ENCODE measurements at places on chromosomes 1 and 21.

- no peak for DNase-seq
These were observed 45.3 kb upstream of the MTF2 start for GRCh38 chr1:93033785-93034184.

- DNase-seq, result no peak
These were observed 470.9 kb downstream of the TTLL7 start for GRCh38 chr1:83527987-83528386.

DNA sequence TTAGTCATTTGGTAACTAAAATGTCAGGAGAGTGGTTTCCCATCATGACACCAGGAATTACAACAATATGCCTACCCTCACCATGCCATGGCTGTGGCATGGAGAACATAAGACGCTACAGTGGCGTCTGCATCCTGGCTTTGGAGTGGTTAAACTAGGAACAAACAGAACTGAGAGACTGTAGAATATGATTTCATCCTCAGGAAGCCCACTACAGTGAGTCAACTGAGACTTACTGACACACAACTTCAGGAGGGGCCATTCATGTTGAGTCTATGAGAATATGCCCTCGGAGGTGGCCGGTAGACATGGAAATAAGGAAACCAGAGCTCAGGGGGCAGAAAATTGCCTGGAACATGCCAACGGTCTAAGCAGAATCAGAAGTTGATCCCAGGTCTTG, 5.9 kb upstream of the BACE2 start:
- DNase-seq, result no peak

DNA sequence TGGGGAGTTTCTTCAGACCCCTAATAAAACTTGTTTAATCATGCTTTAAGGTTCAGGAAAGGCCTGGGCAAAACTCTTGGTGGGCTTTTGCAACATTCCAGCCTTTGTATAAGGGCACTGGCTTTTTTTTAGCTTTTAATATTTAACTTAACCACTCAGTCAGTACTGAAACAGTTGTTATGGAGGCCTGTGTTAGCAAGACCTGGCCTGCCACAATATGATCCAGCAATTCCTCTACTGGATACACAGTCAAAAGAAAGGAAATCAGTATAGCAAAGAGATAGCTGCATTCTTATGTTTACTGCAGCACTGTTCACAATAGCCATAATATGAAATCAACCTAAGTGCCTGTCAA, 75.1 kb upstream of the COG2 start:
- no peak for DNase-seq

DNA sequence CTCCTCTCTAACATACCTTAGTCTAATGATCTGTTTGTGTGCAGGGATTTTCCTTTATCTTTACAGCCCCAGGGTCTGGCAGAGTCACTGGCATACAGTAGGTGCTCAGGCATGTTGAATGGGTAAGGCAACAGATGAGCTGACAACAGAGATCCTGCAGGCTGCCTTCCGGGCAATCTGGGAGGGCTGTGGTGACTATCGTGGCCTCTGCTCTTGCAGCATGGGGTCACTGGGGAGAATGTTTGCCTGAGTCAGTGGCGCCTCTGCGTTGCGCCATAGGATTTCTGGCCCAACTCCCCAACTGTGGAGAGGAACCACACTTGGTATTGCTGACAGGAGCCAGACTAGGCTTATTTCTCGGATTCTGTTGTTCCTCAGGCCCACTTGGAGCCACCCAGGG, 93.8 kb downstream of the LAMC2 start:
- DNase-seq, result no peak

- no peak for DNase-seq
These were observed 987.9 kb downstream of the ADGRL2 start for GRCh38 chr1:82788660-82789059.

DNA sequence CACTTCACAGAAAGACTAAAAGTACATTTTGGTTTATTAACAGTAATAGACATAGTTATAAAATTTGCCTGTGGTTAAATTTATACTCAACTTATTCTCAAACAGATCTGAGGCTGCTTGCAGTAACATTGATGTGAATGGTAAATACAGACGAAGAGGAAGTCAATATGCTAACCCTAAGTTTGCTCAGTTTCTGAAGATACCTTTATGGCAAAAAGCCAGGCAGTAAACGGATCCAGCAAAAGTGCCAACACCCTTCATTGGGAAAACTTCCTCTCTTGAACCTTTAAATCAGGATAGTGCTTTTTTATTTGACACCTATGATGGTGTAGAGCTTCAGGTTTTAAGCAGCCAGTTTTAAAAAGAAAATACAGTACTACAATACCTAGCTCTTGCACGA, 16.6 kb upstream of the CCDC181 start:
- DNase-seq, result no peak

DNA sequence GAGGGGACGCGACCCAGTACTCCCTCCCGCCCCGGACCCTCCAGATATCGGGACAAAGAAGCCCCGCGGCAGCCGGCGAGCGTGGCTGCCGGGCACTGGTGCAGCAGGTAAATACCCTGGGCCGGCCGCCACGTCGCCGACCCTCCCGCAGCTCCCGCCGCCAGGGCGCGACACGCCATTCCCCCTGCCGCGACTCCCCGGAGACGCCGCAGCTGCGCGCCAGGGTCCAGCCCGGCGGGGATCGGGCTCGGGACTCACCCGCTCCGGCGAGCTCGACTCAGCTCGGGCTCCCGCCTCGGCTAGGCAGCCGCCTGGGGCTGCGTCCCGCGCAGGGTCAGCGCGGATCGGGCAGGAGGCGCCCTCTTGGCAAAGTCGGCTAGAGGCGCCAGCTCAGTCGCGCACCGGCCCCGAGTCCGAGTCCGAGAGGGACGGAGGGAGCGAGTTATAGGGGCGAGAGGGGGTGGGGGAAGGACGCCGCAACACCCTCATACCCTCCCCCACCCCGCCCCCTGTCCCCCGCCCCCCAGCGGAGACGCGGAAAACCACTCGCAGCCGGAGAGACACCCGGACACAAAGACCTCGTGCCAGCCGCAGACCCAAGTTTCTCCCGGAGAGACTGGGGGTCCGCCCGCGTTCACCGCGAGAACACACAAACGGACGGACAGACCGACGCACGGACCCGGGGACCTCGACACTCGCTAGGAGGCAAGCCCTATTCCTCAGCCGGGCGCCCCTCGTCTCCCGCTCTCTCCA, 985 bp downstream of the SYT6 start:
- peak; percentile 12 for DNase-seq

DNA sequence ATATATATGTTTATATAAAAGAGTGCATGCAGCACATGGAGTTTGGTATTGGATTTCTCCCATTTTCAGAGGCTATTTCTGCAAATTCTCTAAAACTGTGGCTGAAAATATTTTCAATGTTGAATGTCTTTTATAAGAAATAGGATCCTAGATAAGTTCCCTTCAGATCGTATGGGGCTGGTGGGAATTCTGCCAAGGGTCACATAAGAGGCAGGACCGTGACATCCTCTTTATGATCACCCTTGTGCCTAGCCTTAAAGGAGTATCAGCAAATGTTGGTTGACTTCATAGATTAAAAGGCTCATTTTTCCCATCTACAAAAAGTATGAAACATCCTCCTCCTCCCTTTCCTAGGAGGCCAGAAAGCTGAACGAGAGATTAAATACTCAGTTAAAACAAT, 1.3 kb upstream of the IFNAR2 start:
- no peak for DNase-seq

- no peak for DNase-seq
These were observed 26.3 kb downstream of the WDR4 start for GRCh38 chr21:42852925-42853570.

GRCh38 chr21:16460936-16461335, 731.2 kb downstream of the USP25 start:
- no peak for DNase-seq

DNA sequence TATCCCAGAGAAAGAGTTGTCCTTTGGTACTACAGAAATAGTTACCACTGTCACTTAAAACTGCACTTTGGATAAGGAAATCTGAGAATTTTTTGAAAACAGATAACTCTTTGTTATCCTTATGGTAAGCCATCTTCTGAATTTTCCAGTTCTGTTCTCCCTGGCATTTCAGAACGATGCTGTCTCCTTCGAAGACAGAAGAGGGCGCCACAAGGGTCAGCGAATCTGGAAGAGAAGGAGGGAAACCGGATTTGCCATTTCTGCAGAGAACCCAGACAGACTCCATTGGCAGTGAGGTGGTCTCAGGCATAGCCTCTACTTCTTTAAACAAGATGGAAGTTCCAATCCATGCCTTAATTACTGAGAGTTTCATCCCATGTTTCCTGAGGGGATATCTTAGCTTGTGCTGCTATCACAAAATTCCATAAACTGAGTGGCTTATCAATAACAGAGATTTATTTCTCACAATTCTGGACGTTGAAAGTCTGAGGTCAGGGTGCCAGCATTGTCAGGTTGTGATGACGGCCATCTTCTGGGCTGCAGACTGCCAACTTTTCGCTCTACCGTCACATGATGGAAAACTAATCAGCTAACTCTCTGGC, 6.4 kb downstream of the FCRL2 start:
- no peak for DNase-seq

DNA sequence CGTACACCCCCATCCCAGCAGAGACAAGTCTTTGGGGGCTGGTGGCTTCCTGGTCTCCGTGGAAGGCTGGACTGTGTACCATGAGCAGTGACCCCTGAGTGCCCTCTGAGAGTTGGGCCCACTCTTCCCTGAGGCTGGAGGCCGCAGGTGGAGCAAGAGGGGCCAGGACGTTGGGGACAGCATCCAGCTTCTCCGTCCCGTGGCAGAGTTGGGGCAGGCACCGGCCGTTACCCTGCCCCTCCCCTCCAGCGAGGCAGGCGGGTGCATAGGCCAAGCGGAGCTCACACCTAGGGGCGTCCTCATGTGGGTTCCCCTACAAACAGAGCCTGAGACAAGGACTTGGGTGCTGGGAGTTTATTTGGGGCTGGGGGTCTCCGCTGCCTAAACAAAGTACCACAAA, 14.0 kb downstream of the GABRD start:
- no peak for DNase-seq

GRCh38 chr1:39462074-39462473, 29.4 kb upstream of the BMP8A start:
- DNase-seq, result no peak

DNA sequence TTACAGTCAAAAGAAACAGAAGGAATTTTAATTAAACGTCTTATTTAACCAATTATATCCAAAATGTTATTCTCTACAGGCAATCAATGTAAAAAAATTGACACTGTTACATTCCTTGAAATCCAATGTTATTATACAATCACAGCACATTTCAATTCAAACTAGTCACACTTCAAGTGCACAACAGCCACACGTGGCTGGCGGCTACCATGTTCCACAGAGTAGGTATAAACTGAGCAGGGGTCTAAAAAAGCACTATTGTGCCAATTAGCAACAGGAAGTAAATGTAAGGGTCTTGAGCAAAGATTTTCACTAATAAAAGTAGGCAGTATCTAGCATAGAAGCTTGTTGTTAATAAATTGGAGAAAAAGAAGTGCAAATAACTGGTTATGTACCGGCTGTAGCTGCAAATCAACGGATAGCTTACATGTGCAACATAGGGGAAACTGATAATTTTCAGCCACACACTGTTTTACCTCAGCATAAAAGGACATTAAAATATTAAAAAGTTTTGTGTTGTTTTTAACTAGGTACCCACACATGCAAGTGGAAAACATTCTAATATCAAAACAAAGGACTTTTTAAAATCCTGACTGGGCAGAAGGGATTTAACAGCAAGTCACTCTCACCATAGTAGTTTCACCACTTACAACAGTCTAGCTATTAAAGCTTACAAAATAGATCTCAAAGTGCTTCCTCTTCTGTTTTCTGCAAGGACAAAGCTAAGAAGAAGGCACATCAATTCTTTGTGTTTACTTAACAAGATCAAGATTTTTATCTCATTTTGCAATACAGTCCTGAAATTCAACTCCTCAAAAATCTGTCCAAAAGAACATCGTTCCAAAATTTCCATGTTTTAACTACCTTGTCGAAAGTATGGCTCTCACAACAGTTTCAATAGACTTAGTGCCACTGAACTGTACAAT, 2.5 kb downstream of the CSDE1 start:
- DNase-seq, result no peak

DNA sequence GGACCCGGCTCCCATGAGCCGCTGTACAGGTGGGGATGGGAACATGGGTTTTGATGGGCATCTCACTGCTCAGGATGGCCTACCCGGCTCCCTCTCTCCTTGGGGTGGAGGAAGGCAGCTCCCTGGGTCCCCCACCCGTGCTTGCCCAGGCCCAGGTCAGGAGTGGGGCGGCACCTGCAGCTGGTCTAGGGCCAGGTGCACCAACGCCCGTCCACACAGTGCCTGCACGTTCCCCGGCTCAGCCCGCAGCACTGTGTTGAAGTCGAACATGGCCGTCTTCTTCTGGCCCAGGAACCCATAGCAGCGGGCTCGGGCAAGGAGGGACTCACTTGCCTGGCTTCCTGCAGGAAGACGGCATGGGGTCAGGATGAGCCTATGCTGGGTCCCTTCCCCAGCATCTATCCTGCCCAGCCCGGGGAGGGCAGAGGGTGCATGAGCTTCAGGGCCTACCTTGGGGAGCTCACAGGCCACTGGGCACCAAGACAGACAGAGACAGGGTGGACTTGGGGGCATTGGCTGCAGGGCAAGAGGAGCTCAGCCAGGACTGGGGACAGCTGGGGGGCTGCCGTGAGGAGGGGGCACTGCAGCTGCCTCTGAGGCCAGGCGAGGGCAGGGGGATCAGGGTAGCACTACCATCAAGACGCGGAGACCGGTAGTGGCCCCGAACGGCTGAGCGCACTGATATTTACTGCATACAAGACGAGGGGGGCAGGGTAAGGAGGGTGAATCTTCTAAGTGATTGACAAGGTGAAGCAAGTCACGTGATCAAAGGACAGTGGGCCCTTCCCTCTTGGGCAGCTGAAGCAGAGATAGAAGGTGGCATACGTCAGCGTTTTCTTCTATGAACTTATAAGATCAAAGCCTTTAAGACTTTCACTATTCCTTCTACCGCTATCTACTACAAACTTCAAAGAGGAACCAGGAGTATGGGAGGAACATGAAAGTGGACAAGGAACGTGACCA, 17.8 kb downstream of the TTC34 start:
- DNase-seq, result no peak

GRCh38 chr1:200454425-200454824, 44.6 kb upstream of the ZNF281 start:
- DNase-seq, result no peak

DNA sequence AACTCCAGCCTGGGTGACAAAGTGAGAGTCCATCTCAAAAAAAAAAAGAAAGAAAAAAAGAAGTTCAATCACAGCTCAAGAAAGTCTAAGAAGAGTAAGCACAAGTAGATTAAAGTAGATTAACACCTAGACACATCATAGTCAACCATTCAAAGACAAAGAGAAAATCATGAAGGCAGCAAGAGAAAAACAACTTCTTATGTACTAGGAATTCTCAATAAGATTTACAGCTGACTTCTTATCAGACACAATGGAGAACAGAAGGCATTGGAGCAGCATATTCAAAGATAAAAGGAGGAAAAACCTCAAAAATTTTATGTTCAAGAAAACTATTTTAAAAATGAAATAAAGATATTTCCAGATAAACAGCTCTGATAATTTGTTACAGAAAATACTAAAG, 147.3 kb downstream of the LBR start:
- no peak for DNase-seq

DNA sequence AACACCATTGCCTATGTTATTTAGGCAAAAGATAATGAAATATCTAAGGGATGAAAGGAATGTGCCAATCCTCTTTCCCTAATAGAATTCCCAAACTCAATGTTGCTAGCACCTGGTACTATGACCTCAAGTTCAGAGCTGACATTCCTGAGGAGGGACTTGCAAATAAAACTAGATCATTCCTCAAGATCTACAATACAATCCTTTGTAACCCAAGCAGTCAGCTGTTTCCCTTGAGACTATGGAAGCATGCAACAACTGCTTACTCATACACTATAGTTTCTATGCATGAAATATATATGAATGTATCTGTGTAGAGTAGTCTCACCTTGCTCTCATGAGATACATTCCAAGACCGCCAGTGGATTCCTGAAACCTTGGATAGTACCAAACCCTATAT, 65.0 kb downstream of the ABL2 start:
- no peak for DNase-seq

Data from amniotic stem cell (primary cell).